ENCODE measurements at places on chromosomes 13 and 19.

- no peak for DNase-seq
Measured at GRCh38 chr13:83057119-83057518, 825.2 kb downstream of the SLITRK1 start.

- no peak for DNase-seq
Measured at GRCh38 chr13:29522044-29522685, 73.3 kb downstream of the SLC7A1 start.

- no peak for DNase-seq
Measured at GRCh38 chr13:106187501-106188095, 347.9 kb downstream of the EFNB2 start.

- no peak for DNase-seq
Measured at GRCh38 chr19:17086834-17087233, 11.3 kb downstream of the MYO9B start.

DNA sequence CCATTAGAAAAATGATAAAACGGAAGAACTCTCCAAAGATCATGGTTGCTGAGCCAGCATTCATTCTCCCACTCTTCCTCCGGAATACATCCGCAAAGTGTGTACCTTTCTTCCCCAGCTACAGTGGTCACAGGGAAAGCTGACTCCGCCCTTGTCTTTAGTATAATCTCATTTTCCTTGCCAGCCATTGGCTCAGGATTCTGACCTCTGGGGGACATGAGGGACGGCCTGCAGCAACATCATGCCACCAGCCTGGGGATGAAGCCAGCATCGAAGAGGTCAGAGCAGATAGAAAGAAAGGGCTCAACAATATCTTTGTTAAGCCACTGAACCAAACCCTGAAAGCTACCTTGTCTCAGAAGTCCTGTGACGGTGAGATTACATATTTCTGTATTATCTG, 46.3 kb upstream of the TPP2 start:
- no peak for DNase-seq

- no peak for DNase-seq
Measured at GRCh38 chr19:3827306-3827705, 41.1 kb upstream of the MATK start.

DNA sequence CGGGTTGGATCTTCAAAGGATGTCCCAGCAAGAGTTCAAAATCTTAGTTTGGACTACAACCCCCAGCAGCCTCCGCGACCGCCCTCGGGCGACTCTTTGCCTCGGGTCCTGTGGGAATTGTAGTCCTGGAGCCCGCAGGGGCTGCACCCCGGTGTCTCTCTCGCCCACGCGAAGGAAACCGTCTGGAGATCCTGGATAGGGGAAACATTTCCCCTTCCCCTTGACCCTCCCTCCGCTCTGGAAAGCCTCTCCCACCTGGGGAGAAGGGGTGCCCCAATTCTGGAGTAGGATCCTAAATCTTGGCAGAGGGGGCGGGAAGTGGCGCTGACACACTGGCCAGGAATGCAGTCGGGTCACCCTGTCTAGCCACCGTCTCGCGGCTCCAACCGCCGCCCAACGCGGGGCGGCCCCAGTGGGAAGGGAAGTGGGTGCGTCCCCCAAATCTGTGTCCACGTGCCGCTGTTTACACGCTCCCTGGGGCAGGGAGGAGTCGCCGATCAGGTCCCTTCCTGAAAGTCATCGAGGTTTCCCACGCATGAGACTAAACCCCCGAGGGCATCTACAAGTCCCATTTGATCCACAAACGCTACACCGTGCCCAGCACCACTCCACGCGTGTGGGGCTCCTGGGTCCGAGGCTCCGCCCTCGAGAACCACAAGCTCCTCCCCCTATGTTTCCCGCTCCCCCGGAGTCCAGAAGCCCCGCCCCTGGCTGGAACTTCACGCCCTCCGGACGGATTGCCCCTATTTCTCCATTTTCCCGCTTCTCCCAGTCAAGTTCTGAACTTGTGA, 761 bp upstream of the PPP1R13L start:
- DNase-seq: peak; percentile 93

- no peak for DNase-seq
Measured at GRCh38 chr13:33184112-33184490, 101.5 kb downstream of the STARD13 start.

DNA sequence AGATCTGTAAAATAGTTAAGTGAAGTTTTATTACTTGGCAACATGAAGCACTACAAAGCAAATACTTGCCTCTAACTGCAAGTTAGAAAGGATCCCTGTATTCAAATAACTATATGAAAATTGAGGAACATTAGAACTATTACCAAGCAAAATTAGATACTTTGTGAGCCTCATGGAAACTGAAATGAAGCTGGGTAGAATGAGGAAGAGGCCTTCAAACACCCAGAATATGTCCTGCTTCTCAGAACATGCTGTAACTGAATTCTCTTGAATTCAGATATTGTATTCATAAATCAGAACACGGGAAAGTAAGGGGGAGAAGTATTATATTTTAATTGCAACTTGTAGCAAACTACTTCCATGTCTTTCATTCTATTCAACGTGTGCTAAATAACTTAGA, 947.9 kb downstream of the PCDH17 start:
- no peak for DNase-seq

GRCh38 chr13:39597838-39598237, 5.2 kb downstream of the LHFPL6 start:
- no peak for DNase-seq

DNA sequence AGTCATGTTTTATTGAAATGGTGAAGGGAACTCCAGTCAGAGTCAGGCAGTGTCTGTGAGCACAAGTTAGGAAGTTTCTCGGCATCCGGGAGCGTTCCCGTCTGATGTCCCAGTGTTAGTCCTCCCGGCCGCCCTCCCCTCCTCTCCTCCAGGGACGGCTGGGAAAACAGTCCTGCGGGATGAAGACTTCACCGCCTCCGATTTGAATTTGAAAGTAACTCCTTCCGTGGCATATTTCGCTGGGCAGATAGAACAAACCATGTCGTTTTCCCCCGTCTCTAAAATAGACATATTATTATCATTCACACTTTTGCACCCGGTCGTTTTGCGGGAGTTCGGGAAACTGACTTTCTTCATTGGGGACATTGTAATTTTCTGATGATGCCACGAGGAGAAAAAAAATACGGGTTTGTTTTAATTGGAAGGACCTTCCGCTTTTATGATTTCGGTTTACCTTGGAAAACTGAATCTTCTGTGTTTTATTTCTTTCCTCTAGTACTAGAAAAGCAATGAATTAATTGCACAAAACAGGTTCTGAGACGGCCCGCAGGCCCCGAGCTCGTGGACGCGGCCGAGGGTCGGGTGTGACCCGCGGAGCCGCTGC, 76.6 kb downstream of the ZIC5 start:
- DNase-seq: no peak

GRCh38 chr13:44432650-44433049, 59.0 kb downstream of the SERP2 start:
- peak; percentile 26 for DNase-seq

DNA sequence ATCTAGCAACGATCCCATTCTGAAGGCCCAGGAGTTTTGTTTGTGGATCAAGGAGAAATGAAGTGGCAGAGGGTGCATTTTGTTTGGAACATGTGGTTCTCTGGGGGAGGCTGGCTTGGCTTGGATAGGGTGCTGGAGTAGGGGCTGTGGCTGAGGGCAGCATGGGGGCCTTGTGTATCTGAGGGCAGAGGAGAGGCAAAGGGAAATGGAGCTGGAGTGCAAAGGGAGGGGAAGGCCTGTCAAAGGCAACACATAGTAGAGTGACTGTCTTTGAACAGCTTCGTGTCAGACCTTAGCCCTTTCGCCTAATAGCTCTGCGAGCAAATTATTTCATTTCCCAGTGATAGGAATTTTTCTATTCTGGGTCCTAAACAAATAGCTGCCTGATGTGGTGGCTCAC, 187.2 kb downstream of the KCNRG start:
- no peak for DNase-seq

GRCh38 chr19:29577649-29577963, 28.5 kb upstream of the POP4 start:
- DNase-seq: no peak

DNA sequence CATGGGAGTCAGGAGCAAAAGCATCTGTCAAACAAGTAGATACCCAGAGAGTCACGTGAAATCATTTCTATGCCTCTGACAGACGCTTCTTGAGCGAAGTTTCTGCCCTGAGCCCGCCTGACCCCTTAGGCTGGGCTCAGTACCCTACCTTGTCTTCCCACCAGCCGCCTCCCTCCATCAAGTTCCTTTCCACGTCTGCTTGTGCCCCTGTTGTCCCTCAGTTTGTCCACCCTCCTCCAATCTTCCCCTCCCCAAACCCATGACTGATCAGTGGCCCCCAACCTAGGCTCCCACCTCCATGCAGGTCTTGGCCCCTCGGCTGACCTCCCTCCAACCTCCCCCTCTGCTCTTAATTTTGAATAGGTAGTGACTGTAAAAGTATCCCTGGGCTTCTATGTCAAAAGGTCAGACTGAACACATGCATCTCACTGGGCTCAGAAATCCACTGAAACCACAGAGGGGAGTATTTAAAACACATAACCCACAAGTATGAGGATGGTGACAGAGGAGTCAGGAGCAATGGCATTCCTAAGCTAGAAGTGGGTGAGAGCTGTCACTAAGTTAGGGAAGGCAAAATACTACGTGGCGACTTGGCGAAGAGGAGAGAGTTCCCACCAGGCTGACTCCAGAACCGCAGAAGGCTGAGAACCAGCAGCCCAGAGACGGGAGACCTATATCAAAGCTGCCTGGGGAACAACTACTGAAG, 1.7 kb upstream of the ZNF446 start:
- no peak for DNase-seq

DNA sequence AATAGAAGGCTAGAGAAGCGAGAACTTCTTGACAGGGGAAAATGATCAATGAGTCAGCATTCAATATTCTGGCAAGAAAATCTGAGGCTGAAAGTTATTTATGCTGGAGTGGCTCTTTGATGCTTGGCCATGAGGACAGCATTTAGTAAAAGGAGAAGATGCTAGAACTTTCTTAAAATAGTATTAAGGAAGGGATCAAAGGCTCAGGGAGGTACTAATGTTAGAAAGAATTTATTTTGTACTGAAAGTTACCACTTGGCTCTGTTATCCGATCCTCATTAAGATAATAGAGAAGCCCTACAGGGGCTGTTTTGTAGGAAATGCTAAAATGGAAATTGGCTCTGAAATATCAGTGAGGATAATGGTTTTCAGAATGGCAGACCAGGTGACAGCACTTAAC, 1774.6 kb upstream of the PCDH20 start:
- no peak for DNase-seq

DNA sequence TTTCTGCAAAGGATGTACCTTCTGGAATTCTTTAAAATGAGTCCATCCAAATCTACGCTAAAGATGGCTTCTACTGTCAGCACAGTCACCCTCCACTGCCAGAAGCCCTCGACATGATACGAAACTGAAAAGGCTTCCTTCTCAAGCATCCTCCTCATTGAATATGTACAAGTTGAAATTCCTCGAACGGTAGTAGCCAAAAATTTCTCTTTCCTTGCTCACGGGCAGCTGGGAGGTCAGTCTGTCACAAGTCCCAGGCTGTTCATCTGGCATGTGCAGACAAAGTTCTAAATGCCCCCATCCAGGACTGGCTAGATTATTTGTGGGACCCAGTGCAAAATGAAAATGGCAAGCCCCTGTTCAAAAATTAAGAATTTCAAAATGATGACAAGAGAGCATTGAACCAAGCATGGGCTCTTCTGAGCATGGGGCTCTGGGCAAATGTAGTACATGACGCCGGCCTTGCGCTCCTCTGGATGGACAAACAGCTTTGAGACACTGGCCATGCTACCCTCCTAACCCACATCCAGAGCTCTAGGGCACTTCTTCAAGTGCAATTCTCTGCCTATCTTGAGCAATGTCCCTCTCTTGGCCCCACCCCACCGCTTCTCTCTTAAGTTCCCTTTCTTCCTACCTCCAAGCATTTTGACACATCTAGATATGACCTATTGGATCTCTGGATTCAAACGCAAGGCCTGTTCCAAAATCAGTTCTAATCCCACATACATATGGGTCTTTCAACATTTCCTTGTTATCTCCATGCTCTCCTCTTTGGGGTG, 78.9 kb upstream of the FLT1 start:
- DNase-seq: peak; percentile 18

DNA sequence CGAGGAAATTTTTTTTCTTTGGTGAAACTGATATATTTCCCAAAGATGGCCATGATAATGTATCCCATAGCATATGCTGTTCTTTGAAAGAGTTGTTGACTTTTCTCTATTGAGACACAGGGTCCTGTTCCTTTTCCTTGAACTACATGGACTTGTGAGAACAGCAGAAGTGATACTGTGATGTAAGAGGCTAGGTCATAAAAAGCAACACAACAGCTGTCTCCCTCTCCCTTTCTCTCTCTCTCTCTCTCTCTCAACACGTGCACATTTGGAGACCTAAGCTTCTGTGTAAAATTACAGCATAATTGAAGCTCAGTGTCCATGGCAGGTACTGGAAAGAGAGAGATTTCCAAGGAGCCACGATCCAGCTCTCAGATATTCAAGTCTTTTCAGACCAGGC, 1712.4 kb downstream of the EFNB2 start:
- DNase-seq: no peak

GRCh38 chr13:95323930-95324662, 22.8 kb upstream of the ABCC4 start:
- DNase-seq: no peak

DNA sequence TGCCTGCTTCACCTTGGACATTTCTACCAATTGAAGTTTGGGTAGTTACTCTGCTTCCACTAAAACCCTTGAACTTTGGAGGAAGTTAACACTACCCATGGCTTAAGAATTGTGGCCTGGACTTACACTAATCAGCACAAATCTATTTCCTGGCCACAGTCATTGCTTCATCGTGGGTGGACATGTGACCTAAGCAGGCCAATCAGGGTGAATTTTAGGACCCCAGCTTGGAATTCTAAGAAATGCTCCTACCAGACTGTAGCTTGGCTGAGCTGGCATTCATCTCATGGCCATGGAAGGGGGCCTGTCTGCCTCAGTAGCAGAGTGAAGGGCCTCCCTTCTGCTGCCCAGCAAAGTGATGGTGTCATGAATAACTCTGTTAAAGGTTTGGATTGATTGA, 58.3 kb upstream of the SLC15A1 start:
- peak; percentile 4 for DNase-seq

GRCh38 chr19:1655987-1656608, 3.7 kb upstream of the TCF3 start:
- peak; percentile 76 for DNase-seq

DNA sequence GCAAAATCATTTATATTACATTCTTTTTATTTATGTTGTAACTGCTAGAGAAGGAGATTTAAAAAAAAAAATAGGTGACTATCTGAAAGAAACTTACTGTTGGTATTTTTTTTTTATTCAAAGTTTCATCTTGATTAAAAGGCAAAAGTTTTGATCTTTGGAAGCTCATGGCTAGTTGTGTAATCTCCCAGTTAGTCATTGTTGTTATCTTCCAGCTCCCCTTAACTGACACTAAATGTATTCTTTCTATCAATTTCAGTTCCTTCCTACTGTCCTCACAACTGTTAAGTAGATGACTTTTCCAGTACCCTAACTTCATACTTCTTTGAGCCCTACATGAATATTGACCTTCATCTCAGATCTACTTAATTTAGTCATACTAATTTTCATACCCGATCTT, 71.1 kb downstream of the PIBF1 start:
- DNase-seq: peak; percentile 38

- DNase-seq: no peak
Measured at GRCh38 chr13:46041419-46041839, 11.1 kb downstream of the ZC3H13 start.

Data from hematopoietic multipotent progenitor cell treated with erythropoietin and hydrocortisone succinate and interleukin-3 and kit ligand, for 6 days (in vitro differentiated cells).